Smooth muscle cell of the coronary artery (primary cell): ENCODE measurements at places on chromosomes 6 and 20. TPM values are rescaled to one million over a fixed set of nuclear protein-coding genes. Genes with fewer than 3 reads are reported as not detected.

Gene CRISP3
- total RNA-seq: not detected in 2 replicates

Gene TNXB
- total RNA-seq: 1.1 and 55.9 TPM in 2 replicates

Gene RRAGD
- 0.68 and 4.9 TPM in 2 replicates for total RNA-seq

Gene PI16
- under 0.01 and 18.0 TPM in 2 replicates for total RNA-seq

Gene TRIM40
- total RNA-seq: under 0.01 TPM in 1 of 2 replicates, not detected in the other

Gene SLC17A3
- not detected in 2 replicates for total RNA-seq

Gene GNMT
- total RNA-seq: 0.15 TPM in 1 of 2 replicates, not detected in the other

Gene CALHM4
- not detected in 2 replicates for total RNA-seq

Gene ASIP
- total RNA-seq: not detected in 2 replicates

Gene AKAP12
- 65.8 and 71.0 TPM in 2 replicates for total RNA-seq

Gene ARMC12
- 0.23 TPM in 1 of 2 replicates, not detected in the other for total RNA-seq

Gene TNFRSF6B
- total RNA-seq: 0.68 and 7.8 TPM in 2 replicates

Gene BEND3
- 0.70 and 1.4 TPM in 2 replicates for total RNA-seq

Gene ZBTB2
- 5.5 and 5.6 TPM in 2 replicates for total RNA-seq

Gene LCA5
- 2.1 and 5.3 TPM in 2 replicates for total RNA-seq

Gene CBLN4
- total RNA-seq: not detected in 2 replicates

Gene ZSWIM1
- total RNA-seq: 2.9 and 3.5 TPM in 2 replicates
